ENCODE measurements at places on chromosomes 2 and 18.

- no peak for DNase-seq
These were observed 44.9 kb upstream of the ASB18 start for GRCh38 chr2:236308855-236309668.

DNA sequence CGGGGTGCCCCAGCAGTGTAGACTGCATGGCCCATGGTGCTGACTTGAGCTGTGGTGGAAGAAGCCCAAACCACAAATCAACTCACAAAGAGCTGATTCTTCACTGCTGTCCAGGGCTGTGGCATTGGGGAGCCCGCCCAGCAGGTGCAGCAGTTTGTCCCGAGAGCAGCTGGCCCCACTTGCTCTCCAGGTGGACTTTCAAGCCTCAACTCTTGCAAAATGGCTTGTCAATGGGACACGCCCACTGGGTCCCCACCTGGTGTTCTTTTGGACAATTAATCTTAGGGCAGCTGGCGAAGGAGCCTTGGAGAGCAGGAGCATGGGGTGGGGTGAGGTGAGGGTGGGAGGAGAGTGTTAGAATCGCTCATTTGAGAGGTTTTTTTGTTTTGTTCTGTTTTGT lies 117.9 kb downstream of the MYCN start:
- no peak for DNase-seq

GRCh38 chr2:220228310-220229006 lies 601.0 kb downstream of the SLC4A3 start:
- no peak for DNase-seq

DNA sequence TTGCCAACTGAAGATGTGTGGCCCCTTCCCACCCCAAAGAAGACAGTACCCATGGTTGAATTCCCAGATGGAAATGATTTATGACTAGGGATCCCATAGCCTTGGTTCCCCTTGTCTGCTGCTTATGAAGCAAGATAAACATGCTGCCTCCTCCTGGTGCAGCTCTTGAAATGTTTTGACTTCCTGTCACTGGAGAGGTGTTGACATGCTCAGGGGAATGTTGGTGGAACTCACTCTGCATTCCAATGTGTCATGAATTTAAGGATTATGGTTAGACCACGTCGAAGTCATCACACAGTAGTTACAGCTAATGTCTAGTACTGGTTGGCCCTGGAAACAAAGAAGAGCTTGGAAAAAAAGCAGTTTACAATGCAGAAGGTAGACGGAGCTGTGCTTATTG lies 69.0 kb upstream of the FAM110C start:
- no peak for DNase-seq

GRCh38 chr2:76159042-76159648 lies 448.4 kb upstream of the GCFC2 start:
- no peak for DNase-seq

GRCh38 chr2:70397186-70397585 lies 95.3 kb upstream of the FAM136A start:
- DNase-seq: no peak

- DNase-seq: no peak
These were observed 50.5 kb upstream of the ZNF516 start for GRCh38 chr18:76545433-76546087.

GRCh38 chr2:65046633-65047407 lies 9.4 kb upstream of the CEP68 start:
- DNase-seq: no peak

DNA sequence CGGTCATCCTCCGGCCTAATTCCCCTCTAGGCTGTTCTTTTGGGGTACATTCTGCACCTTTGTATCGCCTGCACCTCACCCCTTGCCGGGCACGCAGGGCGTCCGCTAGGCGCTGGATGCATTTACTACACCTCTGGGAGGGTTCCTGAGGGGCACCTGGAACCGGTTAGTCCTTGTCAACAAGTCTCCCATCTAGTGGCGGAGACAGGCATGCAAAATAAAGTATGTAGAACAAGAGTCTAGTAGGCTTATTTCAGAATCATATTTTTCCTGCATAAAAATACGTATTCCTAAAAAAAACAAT lies 705 bp upstream of the TEX261 start:
- no peak for DNase-seq

DNA sequence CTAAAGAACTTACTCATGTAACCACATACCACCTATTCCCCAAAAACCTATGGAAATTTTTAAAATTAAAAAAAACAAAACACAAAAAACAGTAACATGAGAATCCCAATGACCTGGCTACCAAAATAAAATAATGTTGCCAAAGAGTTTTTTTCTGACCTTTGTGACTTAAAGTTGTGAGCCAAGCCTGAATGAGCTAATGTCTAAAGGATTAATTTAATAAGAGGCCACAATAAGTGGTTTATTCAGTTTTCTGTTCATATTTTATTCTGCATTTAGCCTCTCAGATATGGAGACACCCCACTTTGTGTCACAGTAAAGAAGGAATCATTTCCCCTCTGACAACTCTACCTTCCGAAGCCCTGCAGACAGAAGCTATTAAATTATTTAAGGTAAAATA lies 42.6 kb upstream of the DYNC2LI1 start:
- DNase-seq: no peak

DNA sequence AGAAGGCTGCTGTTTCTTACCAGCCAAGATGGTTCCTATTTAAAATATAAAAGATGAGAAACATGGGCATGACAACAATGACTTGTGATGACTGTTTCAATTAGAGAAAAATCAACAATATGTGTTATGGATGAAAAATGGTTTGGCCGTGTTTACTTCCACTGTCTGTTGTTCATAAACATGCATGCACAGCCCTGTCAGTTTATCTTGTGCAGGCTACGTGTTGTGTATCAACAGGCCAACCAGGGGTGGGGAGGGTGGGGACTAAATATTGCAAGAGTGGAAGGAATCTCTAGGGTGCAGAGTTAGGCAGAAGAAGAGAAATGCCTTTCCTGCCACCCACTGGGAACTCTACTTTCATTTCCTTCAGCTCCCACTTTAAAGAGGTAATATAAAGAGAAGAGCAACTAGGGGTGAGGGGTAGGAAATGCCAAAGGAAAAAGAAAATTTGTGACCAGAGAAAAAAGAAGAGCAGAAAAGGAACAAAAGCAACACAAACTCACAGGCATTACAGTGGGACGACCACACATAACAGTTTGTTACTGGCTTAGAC lies 116.8 kb upstream of the MEIS1 start:
- DNase-seq: no peak

DNA sequence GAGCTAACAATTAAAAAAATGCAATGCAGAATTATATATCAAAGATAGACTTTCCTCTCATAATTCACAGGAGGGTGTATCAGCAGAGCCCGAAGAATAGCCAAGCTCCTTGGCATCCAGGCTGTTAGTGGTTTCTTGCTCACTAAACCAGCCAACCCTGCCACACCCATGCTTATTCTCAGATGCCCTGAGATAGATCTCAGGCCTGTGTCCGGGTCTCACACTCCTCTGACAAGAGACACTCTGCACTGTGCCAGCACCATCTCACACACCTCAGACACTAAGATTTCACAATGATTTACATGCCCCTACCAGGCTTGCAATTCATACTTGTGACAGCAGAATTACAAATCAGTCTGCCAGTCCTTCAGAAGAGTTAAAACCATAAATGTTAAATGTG lies 64.5 kb downstream of the OSBPL1A start:
- no peak for DNase-seq

DNA sequence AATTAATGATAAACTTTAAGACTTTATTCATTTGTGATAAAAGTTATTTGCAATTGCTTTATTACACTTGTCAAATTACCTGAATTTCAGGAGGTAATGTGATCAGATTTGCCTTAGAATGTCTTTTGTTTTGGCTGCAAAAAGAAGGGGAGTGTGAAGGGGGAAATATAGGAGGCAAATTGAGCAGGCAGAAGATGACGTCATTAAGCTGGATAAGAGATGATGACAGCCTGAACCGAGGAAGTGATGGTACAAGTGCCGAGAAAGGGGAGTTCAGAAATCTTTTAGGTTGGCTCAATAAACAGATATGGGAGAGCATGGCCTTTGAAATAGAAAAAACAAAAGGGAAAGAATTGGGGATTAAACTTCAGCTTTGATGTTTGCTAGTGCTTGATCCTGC lies 73.0 kb upstream of the TTN start:
- DNase-seq: no peak

DNA sequence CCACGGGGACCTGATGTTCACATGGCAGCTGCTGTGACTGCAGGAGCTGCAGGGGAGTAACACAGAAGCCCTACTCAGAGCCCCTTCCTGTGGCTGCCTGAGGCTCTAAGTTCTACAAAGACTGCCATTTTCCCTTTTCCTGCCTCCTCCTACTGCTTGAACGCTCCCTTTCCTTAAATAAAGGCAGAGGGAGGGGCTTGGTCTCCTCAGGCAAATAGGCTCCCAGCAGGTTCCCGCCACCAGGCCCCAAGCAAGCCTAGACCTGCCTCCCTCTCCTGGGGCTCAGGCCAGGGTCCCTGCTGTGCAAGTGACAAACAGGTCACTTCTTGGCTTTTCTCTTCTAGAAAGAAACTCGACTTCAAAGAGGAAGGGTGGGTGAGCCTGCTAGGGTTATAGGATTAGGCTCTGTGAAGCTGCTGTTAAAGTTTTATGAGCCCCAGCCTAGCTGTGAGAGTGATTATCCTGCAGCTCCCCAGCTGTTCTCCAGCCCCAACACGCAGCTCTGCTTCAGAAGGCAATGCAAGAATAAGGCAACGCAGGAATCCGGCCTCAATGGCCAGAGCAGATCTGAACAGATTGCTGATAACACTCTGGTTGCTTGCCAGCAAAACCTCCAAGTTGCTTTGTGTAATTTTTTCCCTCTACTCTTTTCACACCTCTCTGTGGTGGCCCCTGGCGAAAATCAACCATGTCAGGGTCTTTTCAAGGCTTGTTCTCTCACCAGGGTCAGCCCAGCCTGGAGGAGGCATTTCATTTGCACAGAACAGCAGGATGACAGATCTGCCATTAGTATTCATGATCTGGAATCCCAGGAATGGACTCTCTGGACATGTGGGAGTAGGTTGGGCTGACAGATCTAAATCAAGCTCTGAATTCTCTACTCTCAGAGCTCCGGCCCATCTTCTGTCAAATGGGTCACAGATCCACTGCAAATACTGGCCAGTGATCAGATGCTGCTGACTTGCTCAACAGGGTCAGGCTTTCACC lies 71.3 kb downstream of the MRO start:
- DNase-seq: no peak

Data from posterior cingulate gyrus (tissue), 11 donors.